Kidney (tissue), 22 donors: ENCODE measurements at places on chromosomes 4 and X.
A peak's percentile ranks its signal among the peaks of the same experiment; 100 is the strongest.

- DNase-seq = no peak
These were observed 126.3 kb downstream of the RAP1GDS1 start for GRCh38 chr4:98387345-98388026.

GRCh38 chrX:104428231-104428630 is 137.8 kb upstream of the IL1RAPL2 start:
- DNase-seq = no peak

GRCh38 chr4:37603711-37604110 is 82.5 kb downstream of the RELL1 start:
- no peak for DNase-seq

DNA sequence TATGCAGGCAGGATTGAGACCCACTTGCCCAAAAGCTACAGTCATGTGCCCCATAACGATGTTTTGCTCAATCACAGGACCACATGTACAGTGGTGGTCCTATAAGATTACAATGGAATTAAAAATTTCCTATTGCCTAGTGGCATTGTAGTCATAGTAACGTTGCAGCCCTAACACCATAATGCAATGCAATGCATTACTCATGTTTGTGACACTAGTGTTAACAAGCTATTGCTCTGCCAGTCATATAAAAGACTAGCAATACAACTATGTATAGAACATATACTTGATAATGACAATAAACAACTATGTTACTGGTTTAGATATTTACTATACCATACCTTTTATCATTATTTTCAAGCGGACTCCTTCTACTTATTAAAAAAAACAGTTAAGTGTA is 50.6 kb downstream of the VGLL1 start:
- DNase-seq = no peak

GRCh38 chrX:122055460-122055859 is 1008.0 kb downstream of the GLUD2 start:
- DNase-seq = no peak

DNA sequence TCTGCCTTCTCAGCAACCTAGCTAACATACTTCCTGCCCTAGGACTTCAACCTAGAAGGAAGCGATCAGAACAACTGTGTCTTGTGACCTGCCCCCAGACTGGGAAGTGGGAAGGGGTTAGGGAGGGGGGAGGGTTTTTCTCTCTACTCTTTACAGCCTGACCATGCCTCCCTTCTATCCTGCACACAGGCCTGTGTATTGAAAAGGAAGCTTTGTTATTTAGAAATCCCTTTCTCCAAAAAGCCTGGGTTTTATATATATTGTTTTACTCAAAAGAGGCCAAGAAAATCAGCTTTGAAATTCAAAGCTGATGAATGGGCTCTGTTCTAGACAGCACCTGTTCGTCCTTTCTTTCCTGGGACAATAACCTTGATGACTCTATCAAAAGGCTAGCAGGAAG is 35.2 kb upstream of the SMS start:
- DNase-seq = no peak

DNA sequence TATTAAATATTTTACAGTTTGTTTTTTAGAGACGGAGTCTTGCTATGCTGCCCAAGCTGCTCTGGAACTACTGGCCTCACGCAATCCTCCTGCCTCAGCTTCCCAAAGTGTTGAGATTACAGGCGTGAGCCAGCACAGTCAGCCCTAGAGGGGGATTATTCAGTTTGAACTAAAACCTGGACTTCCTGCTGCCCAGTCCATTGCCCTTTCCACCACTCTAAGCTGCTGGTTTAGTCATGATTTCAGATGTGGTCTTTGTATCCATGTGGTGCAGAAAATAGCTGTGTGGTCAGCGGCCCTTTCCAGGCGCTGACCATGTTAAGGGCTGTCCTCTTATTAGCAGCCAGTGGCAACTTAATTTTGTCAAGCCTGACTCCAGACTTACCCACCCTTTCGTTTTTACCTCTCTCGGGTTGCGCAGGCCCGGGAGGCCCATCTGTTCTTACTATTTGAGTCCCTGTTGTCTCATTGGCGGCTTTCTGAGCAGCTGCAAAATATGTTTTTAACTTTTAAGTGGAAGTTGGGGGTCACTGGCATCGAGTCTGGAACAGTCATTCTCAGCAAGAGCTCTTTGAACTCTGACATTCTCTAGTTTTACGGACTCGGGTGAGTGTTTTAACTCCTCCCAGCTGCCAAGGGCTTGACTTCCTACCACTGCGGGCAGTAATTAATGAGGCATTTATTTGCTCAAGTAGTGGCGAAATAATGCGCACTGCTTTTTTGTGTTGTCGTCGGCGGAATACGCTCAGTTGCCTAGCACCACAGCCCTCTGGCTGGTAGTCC is 773 bp upstream of the VMA21 start:
- DNase-seq = peak; percentile 72

DNA sequence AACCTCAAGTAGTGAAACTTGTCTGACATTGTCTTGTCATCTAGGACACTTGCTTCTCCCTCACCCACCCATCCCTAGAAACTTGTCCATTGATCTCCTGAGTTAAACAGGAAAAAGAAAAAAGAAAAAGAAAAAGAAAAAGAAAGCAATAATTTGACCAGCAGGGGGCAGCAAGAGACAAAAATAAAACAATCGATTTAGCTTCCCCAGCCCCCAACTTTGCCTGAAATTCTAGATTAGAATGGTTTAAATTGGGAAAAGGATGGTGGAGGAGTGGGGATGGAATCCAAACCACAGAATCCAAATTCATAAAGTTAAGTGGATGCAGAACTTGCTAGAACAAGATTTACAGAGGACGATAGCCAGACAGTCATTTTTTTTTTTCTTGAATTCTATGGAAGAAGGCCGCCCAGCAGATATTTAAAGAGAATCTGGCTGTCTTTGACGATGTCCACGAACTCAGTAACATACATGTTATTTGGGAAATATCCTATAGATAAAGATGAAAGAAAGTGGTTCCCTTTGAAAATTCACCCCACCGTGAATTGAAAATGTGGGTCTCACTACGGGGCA is 282.9 kb downstream of the USP46 start:
- peak; percentile 75 for DNase-seq

- DNase-seq = no peak
These were observed 59.9 kb downstream of the PROM1 start for GRCh38 chr4:16023776-16024408.

DNA sequence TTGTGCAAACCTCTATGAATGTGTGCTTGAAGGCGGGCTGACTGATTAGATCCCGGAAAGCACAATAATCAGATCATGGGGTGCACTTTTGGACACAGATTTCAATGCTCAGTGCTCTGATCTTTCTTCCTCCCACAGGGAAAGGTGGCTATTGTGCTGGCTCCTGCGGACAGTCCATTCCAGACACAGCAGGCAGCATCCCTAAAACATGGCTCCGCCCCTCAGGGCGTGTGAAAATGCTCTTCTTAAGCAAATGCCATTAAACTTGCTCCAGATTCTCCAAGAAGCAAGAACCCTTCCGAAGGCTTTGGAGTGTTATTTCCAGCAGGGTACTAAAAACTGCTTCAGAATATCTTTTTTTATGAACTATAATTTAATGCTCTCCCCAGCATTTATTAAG is 100.0 kb downstream of the SLC2A9 start:
- no peak for DNase-seq

DNA sequence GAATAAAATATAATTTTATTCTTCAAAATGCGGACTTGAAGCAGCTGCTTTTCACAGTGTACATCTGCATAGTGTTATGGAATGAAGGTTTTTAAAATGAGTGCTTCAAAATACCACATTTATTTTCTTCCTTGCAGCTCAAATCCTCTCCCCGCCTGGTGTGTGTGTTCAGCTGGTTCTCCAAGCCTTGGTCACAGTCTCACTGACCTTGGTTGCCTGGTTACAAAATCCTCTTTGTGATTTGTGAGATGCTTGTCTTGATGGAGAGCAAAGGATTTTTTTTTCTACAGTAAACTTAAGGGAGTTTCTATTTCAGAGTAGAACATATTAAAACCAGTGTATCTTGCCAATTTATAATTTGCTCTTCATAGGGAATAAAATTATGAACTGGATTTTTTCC is 139.2 kb downstream of the PCDH18 start:
- no peak for DNase-seq

- DNase-seq = no peak
These were observed 198.8 kb downstream of the RAB28 start for GRCh38 chr4:13285336-13285735.

DNA sequence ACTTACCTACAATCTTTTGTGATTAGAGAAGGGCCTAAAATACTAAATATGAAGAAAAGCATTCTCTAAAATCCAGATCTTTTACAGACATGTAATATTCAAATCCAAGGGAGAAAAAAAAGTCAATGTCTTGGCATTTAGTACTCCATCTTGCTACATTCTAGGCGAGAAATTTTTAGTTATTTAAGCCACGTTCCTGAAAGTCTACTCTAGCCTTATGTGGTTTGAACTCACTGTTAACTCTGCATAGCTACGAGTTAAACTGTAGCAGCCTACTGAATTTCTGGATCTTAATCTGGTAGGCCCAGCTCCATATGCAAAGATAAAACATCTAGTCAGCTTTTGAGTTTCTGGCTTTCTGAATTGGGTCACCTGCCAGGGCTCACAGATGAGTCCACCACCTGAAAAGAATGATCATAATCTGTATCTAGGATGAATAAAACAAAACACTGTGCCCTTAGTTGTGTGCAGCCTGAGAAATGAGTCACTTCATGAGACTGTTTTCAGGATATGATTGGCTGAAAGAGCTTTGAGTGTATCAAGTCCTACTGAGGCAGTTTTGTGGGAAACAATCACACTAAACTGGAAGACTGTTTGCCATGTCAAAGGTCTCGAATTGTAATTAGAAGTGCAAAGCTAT is 3.2 kb upstream of the NEK1 start:
- no peak for DNase-seq

GRCh38 chrX:48802089-48802904 is 430 bp downstream of the HDAC6 start:
- peak; percentile 92 for DNase-seq

GRCh38 chr4:96146686-96147085 is 306.8 kb downstream of the PDHA2 start:
- DNase-seq = no peak

DNA sequence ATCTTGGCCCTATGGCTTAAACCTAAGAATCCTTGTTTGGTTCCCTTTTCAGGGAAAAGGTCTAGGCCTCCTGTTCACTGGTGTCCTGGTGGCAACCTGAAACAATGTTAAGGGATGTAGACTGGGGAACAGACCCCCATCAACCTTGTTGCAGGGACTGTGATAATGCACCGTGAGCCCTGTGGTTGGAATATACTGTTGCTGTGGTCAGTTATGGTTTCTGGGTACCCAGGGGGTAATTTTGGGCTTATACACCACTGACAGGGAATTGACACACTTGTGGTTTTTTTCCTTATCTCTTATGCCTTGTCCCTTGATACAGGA is 64.0 kb upstream of the WDR1 start:
- no peak for DNase-seq

DNA sequence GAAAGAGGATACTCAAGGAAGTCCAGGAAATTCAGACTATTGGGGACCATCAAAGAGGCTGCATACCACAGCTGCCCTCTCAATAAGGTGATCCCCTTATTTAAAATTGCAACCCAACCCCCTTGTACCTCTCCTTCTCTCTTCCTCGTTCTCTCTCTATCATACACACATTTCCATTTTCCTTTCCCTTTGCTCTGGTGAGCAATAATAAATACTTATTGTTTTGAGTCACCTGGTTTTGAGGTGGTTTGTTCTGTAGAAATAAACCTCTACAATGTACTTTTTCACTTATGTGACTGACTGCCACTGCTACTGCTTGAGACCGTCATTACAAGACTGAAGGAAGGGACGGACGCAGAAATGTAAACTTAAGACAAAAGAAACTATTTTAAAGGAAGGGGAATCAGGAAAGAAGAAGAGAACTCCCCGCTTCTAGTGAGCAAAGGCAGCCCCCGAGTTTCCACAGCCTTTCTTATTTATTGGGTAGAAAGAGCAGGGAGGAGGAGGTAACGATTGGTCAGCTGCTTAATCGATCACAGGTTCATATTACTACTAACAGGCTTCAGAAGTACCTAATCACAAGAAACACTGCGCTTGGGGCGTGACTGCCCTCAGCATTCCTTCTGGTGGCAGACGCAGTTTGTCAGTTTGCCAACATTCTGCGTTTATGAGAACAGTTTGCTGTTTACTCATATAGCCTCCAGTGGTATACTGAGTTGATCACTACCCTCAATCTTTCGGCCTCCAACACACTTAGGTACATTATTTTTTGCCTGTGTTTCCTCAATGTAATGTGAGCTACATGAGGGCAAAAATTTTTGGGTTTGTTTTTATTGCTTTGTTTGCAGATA is 16.9 kb upstream of the TMEM165 start:
- DNase-seq = no peak

DNA sequence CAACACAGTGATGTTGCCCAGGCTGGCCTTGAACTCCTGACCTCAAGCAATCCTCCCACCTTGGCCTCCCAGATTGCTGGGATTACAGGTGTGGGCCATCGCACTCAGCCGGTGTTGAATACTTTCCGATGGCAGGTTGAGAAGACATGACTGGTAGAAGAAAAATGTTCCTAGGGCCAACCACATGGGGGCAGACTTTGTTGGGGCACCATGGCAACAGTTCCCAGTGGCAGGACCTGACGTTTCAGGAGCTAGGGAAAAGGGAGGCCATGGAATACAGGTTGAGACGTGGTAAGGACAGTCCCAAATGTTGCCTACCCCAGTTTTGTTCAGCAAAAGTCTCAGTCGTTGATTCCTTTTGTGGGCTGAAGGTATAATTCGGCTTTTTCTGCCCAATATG is 134.6 kb downstream of the ASMT start:
- no peak for DNase-seq

DNA sequence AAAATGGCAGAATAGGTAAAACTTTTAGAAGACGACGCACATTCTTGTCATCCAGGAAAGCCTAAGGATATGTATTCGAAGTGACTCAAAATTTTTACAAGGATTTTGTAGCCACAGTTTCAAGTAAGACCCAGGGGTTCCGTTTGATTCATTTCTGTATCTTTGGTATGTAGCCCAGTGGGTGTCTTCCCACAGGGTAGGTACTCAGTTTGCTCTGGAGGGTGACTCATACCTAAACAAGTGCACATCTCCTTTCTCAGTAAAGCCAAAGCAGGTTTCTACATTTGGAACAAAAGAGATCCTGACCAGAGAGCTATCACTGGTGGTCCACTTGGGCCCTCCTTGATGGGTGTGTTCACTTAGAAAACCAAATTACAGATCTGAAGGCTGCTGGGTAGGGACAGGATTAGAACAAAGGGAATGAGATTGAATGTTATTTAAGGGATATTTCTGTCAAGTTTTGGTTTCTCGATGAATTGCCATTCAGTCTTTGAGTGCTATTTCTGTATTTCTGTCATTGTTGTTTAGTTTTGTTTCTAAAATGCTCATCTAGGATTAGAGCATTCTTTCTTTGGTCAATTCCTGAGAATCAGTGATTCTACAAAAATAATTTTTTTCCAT is 56.1 kb downstream of the PLS3 start:
- no peak for DNase-seq

DNA sequence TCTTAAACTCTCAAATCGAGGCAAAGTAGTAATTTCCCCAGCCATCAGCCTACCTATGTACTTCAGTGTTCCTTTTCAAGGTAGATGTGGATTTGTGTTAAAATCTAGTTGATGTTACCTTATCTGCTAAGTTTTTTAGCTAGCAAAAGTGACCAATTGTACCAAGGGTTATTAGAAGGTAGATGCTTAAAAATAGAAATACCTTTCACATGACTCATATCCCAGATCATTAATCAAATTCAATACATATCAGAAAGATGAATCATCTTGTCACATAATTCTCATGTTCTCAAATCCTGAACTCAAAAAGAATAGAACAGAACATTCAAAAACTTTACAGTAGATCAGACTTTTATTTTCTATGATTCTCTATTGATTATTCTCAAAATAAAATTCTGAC is 3.5 kb downstream of the ENAM start:
- no peak for DNase-seq

GRCh38 chr4:145740806-145741205 is 60.9 kb downstream of the C4orf51 start:
- peak; percentile 73 for DNase-seq

- no peak for DNase-seq
These were observed 27.3 kb downstream of the OFD1 start for GRCh38 chrX:13761606-13762414.
